ENCODE measurements at places on chromosomes 6 and 20. TPM values are rescaled to one million over a fixed set of nuclear protein-coding genes. Genes with fewer than 3 reads are reported as not detected.

GRCh38 chr20:5688431-5688972 lies 61.7 kb upstream of the SHLD1 start:
- H3K27me3 ChIP-seq: no peaks in the 10 kb centered on the region
- no peak overlapping the region for H3K4me3 ChIP-seq
- H3K27ac ChIP-seq: no peak overlapping the region
- DNase-seq: no peak

The ID4 gene
- 12.0 TPM for total RNA-seq

The ARFGEF3 gene
- 1.5 TPM for total RNA-seq

The HSD17B8 gene
- total RNA-seq: 2.6 TPM

The TAP1 gene
- total RNA-seq: 160 TPM

GRCh38 chr6:144364782-144365181 lies 79.6 kb downstream of the UTRN start:
- DNase-seq: no peak
- H3K36me3 ChIP-seq: no peaks in the 10 kb centered on the region
